ENCODE measurements at places on chromosomes 1 and 21.

GRCh38 chr21:45998871-45999580 lies 17.5 kb downstream of the COL6A1 start:
- no peak for DNase-seq

DNA sequence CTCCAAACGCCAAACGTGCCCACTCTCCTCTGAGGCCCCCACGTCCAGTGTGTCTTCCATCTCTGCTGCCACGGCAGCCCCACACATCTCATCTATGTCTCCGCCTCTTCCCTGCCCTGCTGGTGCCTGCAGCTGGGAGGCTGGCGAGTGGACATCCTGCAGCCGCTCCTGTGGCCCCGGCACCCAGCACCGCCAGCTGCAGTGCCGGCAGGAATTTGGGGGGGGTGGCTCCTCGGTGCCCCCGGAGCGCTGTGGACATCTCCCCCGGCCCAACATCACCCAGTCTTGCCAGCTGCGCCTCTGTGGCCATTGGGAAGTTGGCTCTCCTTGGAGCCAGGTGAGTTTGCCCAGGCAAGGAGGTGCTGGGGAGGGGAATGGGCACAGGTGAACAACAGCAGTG lies 8.6 kb downstream of the ADAMTSL4 start:
- no peak for DNase-seq

GRCh38 chr21:46634966-46635323 lies 529 bp upstream of the PRMT2 start:
- peak; percentile 92 for DNase-seq

DNA sequence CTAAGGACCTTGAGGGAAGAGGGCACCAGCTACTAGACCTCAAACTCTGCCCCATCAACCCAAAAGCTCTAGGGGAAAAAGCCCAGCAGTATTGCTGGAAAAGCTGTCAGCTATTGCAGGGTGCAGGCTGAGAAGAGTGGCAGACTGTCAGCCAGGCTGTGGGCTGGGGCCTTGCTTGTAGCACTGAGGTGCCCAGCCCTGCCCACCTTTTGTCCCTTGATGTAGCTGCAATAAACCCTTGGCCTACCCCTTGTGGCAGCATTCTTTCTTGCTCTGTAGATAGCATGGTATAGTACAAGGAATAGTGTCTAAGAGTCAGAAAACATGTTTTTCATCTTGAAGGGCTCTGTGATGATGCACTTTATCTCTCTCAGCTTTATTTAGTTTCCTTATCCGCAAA lies 39.4 kb downstream of the CDC14A start:
- no peak for DNase-seq

Measured in muscle of arm (tissue), 14 donors.